ENCODE measurements at places on chromosomes 5 and 9.

DNA sequence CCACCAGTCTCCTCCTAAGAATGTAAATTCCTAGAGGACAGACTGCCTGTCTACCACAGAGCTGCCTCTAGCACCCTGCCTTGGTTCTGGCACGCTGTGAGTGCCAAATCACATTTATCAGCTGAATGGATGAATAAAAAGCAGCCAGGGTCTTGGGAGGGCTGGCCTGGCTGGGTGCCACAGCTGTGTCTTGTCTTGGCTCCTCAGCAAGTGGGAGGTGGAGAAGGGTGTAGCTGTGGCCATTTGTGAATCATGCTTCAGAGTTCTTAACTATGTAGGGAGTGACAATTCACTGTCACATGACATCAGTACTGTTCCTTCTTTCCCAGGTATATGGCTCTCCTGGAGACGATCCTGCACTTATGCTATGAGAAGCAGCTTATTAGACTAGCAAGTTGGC is 70.6 kb downstream of the DCP2 start:
- H3K4me1 ChIP-seq = peaks cover 3% of the 10 kb centered on the region
- no peaks in the 10 kb centered on the region for H3K27me3 ChIP-seq
- no peak overlapping the region for H3K4me3 ChIP-seq
- H3K36me3 ChIP-seq = no peaks in the 10 kb centered on the region

- no peak for DNase-seq
- peaks cover 8% of the 10 kb centered on the region for H3K27me3 ChIP-seq
- H3K27ac ChIP-seq = no peak overlapping the region
- H3K4me3 ChIP-seq = no peak overlapping the region
Measured at GRCh38 chr5:169013846-169014245, 287.1 kb downstream of the SLIT3 start.

DNA sequence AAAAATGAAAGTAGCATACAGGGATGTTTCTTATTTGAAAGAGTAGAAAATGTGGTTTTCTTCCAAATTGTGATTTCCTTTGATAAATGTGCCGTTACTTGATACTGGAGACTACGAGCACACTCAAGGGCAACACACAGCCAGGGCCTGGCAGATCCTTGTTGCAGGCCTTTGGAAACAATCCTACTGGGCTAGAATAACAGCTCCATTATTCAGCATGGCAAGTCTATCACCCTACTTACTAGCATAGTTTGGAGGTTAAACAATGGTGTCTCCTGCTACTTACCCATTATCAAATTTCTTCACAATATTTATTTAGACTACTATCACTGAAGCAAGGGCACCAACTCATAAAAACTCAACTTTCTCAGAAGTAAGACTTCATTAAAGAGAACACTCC is 140.8 kb upstream of the ZNF608 start:
- no peak overlapping the region for H3K4me3 ChIP-seq
- no peak for DNase-seq
- no peaks in the 10 kb centered on the region for H3K36me3 ChIP-seq
- H3K27ac ChIP-seq = no peak overlapping the region
- H3K27me3 ChIP-seq = peaks cover 3% of the 10 kb centered on the region

- H3K27me3 ChIP-seq = peaks cover 53% of the 10 kb centered on the region
- H3K4me3 ChIP-seq = no peak overlapping the region
- H3K36me3 ChIP-seq = no peaks in the 10 kb centered on the region
- no peaks in the 10 kb centered on the region for H3K4me1 ChIP-seq
Measured at GRCh38 chr9:36779582-36779981, 206.9 kb downstream of the MELK start.

DNA sequence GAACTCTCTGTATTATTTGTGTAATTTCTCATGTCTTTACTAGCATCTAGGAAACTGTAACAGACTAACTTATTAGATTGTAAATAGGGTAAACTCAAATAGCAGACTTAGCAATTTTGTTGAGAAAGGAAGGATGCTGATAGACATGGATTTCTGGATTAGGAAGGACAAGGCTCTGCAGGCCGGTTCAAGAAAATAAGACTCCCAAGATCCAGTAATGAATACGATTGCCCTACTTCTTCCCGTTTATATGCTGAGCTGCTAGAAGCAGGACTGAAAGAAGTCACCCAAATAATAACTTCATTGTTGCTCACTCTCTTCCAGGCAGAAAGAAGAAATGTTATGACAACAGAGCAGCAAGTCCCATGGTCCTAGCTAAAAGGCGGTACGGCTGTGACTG is 22.8 kb upstream of the C9orf40 start:
- H3K4me1 ChIP-seq = peaks cover 8% of the 10 kb centered on the region
- H3K27me3 ChIP-seq = no peaks in the 10 kb centered on the region
- H3K36me3 ChIP-seq = peaks cover 56% of the 10 kb centered on the region
- DNase-seq = no peak
- H3K27ac ChIP-seq = no peak overlapping the region
- no peak overlapping the region for H3K4me3 ChIP-seq
